Activated naive CD8-positive, alpha-beta T cell treated with anti-CD3 and anti-CD28 coated beads for 36 hours (primary cell): ENCODE measurements at places on chromosomes 11 and 22. TPM values are rescaled to one million over a fixed set of nuclear protein-coding genes. Genes with fewer than 3 reads are reported as not detected.

DNA sequence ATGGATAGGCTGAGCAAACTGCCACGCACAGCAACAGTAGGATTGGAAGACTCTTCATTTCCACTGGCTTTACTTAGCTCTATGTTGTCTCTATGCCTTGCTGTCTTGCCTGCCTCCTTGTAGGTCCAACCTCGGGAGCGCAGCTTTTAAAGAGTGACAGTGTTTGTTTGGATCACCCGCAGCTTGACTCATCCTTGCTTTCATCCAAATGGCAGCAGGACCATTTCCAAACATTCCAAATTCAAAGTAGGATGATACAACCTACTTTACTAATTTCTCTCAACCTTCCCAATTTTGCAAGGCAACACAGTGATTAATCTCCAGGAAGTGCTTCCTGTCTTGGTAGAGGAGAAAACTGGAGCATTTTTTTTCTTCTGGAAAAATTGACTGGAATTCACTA is at the start of gene MMP3:
TSS of gene MMP3 (minus strand) at position 121 of the 400 bp plus-strand sequence. CDS start at position 58, 63 bp downstream.
- H3K4me1 ChIP-seq = no peaks in the 10 kb centered on the region
- H3K4me3 ChIP-seq = no peak within 1 kb of the TSS
- no peak for DNase-seq
- no peaks in the 10 kb centered on the region for H3K36me3 ChIP-seq

- H3K4me3 ChIP-seq = no peak overlapping the region
- no peaks in the 10 kb centered on the region for H3K36me3 ChIP-seq
- no peak for DNase-seq
Observed at GRCh38 chr22:45499746-45500145, 2.9 kb upstream of the FBLN1 start.

GRCh38 chr22:30326255-30326705 is 461 bp downstream of the TBC1D10A start:
- H3K27me3 ChIP-seq = no peaks in the 10 kb centered on the region
- H3K36me3 ChIP-seq = peaks cover 9% of the 10 kb centered on the region
- no peak for DNase-seq

DNA sequence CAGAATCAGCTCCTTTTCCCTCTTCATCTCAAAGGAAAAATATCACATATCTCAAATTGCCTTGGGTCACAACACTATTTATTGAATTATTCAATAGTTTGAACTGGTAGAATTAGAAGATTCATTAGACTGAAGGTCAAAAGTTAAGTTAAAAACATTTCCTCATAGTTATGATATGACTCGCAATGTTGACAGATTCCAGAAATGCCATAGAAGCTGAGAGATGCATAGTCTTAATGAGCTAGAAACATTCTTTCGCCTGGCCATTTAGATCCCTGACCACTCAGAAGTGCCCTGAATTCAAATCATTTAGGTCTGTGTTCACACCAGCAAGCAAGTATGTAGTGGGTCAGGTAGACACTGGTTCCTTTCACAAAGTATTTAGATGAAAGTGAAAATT is 44.4 kb downstream of the FAT3 start:
- DNase-seq = no peak
- H3K27me3 ChIP-seq = no peaks in the 10 kb centered on the region
- H3K4me3 ChIP-seq = no peak overlapping the region
- no peaks in the 10 kb centered on the region for H3K4me1 ChIP-seq
- no peak overlapping the region for H3K27ac ChIP-seq

DNA sequence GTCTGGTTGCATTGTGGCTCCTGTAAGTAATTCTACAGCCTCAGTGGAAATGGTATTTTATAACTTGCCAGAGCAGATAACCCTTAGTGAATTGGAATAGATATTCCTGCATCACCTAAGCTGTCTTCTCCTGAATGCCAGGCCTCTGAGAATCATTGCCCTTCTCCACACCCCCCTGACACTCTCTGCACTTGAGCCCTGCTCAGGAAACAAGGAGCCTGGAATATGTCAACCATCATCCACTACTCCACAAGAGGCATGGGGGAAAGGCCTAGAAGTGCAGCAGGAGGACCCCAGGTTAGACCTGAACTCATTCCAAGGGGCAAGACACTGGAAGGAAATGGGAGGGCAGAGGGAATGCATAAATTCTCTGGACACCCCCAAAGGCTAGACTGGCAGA is 72.4 kb downstream of the DSCAML1 start:
- no peaks in the 10 kb centered on the region for H3K27me3 ChIP-seq
- H3K27ac ChIP-seq = no peak overlapping the region
- no peak for DNase-seq
- H3K4me1 ChIP-seq = no peaks in the 10 kb centered on the region
- no peak overlapping the region for H3K4me3 ChIP-seq
- H3K36me3 ChIP-seq = no peaks in the 10 kb centered on the region

- no peak overlapping the region for H3K27ac ChIP-seq
- H3K36me3 ChIP-seq = peaks cover 4% of the 10 kb centered on the region
- DNase-seq = no peak
- H3K27me3 ChIP-seq = no peaks in the 10 kb centered on the region
- H3K4me3 ChIP-seq = no peak overlapping the region
- peaks cover 26% of the 10 kb centered on the region for H3K4me1 ChIP-seq
Observed at GRCh38 chr11:36500315-36500721, 9.8 kb downstream of the TRAF6 start.

Gene ALDH3B1
- not detected for total RNA-seq

Gene FAM181B
- total RNA-seq = not detected

Gene OR10A2
- not detected for total RNA-seq

Gene RASL10A
- total RNA-seq = 0.58 TPM

Gene NLRP6
- total RNA-seq = 3.7 TPM
